SHP77 (cell line): ENCODE measurements at places on chromosomes 5 and 9.

DNA sequence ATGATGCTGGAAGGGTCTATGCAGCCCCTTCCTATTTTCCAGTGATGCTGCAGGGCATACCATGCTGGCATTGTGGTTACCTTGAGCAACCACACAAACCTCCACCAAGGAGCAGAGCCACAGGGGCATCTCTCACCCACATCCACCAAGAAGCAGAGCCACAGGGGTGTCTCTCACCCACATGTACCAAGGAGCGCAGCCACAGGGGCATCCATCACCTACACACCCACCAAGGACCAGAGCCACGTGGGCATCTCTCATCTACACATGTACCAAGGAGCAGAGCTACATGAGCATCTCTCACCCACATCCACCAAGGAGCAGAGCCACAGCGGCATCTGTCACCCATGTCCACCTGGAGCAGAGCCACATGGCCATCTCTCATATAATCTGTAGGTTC, 8.8 kb upstream of the GM2A start:
- no peak for DNase-seq

- DNase-seq = peak; percentile 47
Measured at GRCh38 chr9:83334320-83334719, 203.9 kb downstream of the FRMD3 start.

DNA sequence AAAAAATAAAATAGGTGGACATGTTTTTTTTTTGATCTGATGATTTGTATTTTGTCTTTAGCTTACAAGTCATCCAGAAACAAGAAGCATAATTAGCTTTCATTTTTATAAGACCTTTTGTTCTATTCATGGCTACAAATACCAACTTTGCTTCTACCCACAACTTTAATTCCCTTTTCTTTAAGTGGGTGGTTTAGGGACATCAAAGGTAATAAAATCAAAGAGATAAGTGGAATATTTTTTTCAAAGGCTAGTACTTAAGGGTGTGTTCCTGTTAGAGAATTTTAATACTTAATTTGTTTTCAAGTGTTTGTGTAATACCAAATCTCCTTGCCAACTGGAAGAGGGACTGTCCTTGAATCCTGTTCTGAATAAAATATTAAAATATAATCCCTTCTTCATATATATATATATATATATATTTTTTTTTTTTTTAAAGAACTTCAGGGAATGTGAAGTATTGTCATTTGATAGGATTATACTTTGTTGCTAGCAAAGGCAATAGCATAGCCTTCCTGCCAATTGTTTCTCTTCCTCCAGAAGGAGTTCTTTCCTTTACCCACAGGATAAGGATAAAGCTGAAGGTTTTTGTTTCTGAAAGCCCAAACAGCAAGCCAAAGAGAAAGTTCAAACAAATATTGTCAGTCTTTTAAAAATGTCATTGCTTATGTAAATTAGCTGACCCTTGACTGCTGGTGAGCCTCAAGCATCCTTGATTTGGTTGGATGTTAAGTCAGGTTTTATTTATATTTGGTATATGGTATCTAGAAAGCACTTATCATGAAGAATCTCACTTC, 108.9 kb downstream of the PAM start:
- no peak for DNase-seq

DNA sequence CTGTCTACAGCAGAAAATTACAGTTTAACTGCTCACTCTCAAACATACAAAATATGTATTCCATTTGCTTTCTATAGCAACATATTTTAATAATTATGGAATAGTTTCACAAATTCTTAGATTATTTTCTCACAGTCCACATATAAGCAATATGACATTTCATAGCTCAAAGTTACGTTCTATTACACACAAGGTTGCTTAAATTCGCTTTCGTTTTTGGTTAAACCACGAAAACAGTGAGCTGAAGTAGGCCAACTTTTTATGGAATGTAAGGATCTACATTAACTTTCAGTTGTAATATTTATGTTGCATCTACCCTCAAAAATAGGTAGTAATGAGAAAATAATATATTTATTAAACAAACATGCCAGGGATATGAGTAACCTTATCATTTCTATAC, 966.0 kb upstream of the ACO1 start:
- DNase-seq = no peak

DNA sequence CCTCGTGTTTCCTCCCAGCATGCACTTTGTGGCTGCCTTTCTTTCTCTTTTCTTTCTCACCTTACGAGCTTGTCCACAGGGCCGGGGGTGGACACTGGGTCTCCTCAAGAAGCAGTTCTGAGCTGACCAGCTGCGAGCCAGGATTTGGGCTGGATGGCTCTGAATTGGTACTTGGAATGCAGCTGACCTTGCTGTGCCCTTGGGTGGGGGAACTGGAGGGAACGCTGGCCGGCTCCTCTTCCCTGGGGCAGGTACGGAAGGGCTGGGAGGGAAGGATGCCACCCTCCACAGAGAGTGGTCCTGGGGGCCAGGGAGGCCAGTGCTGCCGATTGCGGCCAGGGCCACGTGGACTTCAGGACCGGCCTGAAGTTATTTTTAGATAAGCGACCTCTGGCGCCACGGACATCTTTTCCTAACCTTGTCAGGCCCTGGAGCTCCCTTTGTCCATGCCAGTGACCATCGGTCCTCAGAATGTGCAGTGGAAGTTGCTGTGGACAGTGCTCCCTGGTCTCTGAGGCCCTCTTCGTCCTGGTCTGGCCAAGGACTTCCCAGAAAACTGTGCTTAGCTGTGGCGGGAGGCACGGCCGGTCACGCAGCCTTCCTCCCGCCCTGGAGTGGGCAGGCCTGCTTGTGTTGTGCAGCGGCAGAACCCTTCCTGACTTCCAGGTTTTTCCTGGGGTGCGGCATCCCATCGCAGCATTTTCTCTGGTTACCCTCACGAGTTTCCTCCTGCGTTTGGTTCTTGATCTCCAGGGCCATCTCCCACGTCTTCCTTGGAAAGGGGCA, 13.5 kb upstream of the AHRR start:
- DNase-seq = no peak

- DNase-seq = no peak
Measured at GRCh38 chr5:126912616-126913200, 117.7 kb downstream of the MARCHF3 start.

DNA sequence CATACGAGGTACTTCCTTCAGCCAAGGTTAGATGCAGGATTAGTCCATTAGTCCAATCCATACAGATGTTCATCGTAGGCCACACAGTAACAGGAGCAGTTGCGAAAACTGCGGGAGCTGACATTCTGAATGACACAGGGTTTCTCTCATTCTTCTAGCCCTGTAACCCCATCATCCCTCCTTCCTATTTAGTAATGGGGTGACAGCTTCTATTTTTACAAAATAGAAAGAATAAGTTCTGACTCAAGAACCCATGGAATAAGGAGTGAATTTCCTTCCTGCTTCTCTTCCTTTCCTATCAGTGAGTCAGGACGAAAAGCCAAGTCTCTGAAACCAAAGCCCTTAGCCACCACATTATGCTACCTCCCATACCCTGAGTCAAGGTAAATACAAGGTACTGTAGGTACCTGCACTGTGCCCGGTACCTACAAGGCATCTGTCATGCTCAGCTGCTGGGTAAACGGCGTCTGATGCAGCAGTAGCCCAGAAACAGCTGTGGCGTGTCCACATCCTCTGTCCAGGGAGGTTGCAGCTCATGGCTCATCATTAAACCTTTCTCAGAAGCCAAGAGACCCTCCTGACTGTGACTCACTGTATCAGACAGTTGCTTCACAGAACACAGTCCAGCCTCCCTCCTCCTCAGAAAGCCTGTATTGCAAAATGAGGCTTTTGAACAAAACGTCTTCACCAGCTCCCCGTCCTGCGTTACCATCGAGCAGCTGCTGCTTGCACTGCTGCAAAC, 84.2 kb downstream of the ESM1 start:
- DNase-seq = no peak

DNA sequence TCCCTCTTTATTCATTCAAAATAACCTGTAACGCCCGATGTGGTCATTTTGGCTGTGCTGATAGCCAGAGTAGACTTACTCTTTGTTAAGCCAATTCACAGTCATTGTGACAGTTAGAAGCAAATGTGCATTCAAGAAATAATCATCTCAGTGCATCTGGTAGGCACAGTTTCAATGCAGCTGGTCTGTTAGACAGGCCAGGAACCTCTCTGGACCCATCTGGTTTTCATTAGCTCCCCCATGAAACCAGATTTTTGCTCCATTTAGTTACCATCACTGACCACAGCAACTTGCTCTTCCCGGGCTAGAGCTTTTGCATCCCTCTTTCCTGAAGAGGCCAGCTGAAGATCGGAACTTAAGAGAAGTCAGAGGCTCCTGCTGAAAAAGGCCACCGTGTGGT, 284.2 kb downstream of the NSG2 start:
- DNase-seq = no peak

GRCh38 chr9:71941998-71942567, 30.6 kb downstream of the C9orf85 start:
- no peak for DNase-seq

GRCh38 chr5:81755320-81755719, 4.4 kb upstream of the SSBP2 start:
- DNase-seq = no peak

GRCh38 chr9:130543859-130544258, 35.5 kb upstream of the FUBP3 start:
- DNase-seq = no peak

DNA sequence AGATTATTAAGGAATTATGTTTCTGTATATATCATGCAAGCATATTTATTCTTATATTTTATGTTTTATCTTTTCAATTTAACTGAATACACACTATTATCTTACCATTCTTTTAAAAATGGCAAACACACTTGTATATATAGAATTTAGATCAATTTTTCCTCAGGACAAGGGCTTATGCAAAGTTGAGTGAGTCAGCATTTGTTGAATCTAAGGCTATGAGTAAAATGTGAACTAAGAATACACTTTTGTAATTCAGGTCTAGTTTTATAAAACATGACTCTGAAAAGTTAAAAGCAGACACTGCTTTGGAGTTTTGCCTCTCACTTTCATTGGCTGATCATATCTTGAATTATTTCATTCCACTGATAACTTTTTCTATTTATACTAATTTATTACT, 127.8 kb downstream of the FOCAD start:
- DNase-seq = no peak

- DNase-seq = no peak
Measured at GRCh38 chr5:11854936-11855335, 49.3 kb downstream of the CTNND2 start.

DNA sequence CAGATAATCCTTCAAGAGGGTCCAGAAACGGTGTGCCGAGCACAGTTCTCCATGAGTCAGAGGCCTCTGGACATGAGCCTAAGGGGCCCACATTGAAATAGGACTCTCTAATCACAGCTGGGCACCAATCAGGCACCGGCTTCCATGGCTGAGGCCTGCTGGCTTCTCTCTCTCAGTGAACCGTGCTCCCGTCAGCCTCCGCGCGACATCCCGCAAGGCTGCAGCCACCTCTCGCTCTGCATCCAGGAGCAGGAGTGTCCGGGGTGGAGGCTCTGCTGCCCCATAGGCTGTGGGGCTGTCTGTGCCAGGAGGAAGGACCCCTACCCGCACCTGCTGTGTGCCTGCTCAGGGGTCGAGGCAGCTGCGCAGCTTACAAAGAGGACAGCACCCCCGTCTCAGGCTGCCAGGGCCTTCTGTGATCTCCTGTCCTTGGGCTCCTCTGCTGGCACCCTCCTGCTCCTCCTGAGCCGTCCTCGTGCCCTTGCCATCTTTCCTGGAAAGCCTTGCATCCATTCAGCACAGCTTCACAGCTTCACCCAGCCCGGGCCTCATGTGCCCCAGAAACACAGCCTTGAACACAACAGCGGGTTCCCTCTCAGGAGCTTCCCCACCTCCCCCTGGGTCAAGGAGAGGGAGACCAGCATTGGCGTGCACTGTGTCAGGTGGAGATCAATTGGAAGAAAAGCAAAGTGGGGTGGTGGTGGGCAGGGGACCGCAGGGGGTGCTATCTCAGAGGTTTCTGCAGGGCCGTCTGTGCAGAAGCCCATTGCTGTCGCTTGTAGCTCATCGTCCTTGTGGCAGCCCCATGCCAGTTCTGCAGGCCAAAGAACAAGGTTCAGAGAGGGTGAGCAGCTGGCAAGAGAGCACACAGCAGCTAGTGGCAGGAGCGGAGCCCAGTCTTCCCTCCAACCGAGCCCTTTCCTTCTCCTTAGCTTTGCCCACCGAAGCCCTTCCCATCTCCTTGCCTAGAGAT, 22.8 kb upstream of the FCN1 start:
- DNase-seq = no peak

DNA sequence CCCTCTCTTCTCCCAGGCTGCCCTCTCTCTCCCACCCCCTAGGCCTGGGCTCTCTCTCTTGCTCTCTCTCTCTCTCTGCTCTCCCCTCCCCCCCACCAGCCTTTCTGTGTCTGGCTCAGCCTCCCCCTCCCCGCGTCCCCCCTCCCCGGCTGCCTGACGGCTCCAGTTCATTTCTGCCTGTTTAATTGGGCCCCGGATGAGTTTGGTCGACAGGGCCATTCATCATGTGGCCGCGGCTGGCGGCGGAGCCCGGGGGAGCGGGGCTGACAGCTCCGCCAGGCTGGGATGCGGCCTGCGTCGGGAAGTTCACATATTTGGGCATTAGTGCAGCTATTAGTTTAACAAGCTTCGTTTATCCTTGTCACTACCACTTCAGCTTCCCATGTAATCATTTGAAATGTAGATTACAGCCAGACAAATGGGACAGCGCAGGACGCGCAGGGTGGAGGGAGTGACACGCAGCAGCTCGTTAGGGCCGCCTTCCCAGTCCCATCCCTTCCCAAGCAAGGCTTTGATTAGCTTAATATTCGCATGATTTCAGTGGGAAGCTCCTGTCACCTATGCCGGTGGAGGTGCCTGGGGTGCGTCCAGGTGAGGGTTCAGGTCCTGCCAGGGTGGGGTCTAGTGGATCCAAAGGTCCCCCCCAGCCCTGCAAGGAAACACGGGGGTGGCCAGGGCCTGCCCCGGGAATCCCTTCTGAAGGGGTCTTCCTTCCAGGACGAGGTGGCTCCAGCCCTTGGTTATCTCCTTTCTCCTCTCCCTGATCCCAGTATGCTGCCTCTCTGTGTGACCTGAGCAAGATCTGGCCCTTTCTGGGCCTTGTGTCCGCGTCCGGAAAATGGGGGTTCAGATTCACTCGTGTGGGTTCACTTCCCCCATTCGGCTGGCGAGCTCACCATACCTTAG, 214.8 kb downstream of the PAX5 start:
- DNase-seq = no peak

DNA sequence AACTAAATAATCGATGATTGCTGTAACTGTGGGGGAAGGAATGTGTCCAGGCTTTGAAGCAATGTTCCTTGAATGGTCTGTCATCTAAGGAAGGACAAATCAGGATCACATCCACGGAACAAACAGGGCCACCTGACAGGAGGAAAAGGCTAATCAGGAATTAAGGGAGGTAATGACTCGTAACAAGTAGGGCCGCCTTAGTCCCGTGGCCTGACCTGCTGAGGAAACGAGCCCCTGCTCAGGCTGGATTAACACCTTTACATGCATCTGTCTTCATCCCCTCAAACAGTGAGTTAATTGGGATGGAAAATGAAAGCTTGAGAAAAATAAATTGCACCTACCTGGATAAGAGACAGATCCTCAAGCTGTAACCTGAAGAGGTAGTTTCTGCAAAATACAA, 227.8 kb downstream of the SEMA5A start:
- DNase-seq = no peak

GRCh38 chr9:114076237-114077161, 1.6 kb downstream of the AMBP start:
- DNase-seq = no peak
